ENCODE measurements at places on chromosomes 3 and 15.
A peak's percentile ranks its signal among the peaks of the same experiment; 100 is the strongest.

DNA sequence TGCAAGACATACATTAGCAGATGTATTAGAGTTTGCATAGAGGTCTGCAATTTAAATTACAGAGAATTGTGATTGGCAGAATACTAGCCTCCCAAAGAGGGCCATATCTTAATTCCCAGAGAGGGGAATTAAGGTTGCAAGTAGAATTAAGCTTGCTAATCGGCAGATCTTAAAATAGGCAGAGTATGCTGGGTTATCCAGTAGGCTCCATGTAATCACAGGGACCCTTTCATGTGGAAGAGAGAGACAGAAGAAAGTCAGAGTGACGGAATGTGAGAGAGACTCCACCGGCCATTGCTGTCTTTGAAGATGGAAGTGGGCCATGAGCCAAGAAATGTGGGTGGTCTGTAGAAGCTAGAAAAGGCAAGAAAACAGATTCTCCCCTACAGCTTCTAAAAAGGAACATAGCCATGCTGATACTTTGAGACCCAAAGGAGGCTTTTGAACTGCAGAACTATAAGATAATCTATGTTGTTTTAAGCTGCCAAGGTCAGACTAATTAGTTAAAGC lies 38.8 kb downstream of the IMPG2 start:
- no peak for DNase-seq

DNA sequence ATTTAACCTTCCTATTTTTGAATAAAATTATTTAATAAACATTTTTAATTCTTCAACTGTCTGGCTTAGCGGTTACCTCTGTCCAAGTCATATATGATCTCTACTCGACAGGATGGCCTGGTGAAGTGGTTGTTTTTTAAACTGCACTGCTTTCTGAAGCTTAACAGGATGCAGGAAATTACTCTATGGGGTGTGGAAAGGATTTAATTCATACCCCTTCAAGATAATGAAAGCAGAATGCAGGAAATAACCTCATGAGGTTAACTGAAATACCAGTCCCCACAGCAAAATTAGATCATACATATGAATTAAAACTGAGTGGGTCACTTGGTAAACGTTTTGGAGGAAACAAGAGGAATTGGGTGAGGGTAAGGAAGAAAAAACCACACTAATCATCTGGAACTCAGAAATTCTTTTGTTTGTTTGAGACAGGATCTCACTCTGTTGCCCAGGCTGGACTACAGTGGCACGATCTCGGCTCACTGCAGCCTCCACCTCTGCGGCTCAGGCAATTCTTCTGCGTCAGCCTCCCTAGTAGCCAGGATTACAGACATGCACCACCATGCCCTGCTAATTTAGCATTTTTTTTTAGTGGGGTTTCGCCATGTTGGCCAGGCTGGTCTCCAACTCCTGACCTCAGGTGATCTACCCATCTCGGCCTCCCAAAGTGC lies 50.1 kb downstream of the LYSMD4 start:
- DNase-seq: no peak

DNA sequence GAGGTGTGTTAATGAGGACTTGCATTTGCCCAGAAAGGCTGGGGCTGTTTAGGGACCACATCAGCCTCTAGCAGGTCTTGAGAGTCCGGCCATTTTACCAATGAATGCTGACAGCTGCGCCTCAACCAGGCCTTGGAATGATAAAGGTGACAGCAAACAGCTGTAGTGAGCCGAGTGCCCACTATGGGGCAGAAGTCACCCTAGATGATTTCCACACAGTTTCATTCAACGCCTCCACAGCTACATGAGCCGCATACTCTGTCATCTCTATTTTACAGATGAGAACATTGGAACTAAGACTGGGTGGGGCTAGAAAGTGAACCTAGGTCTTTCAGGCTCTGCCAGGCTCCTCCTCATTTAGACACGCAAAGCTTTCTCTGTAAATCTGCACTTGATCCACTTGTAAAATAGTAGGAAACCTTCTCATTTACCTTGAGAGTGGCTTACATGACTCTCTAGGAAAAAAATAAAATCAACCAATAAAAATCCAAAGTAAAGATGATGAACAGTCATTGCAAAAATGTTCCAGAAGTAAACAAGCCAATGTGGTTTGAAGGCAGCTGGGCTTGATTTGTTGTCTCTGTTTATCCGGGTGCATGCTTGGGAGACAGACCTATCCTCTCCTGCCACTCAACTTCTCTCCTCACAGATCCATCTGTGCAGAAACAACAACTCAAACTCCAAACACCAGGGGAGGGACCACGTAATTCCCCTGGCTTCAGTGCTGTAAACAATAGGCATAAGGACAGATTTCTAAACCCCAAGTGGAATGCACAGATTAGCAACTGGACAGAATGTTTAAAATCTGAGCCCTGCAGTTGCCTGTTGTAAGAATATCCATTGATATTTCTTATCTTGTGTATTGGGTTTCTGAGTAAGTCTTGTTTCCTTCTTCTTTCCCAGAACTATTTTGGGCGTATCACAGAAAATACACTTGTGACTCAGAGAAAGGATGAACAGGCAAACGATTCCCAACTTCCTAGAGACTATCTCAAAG lies 31.5 kb upstream of the LDHAL6B start:
- DNase-seq: peak; percentile 4

GRCh38 chr3:48189321-48189720 lies 1.1 kb upstream of the CDC25A start:
- DNase-seq: no peak

GRCh38 chr3:151316267-151316991 lies at the start of gene GPR87:
Gene GPR87, minus strand, starts transcription at chr3:151316820. Its CDS starts 16,720 bp downstream, at chr3:151300100.
- no peak for DNase-seq

- no peak for DNase-seq
Measured at GRCh38 chr15:90851940-90852339, 16.4 kb upstream of the FURIN start.
